ENCODE measurements at places on chromosomes 3 and 15. TPM values are rescaled to one million over a fixed set of nuclear protein-coding genes. Genes with fewer than 3 reads are reported as not detected.

DNA sequence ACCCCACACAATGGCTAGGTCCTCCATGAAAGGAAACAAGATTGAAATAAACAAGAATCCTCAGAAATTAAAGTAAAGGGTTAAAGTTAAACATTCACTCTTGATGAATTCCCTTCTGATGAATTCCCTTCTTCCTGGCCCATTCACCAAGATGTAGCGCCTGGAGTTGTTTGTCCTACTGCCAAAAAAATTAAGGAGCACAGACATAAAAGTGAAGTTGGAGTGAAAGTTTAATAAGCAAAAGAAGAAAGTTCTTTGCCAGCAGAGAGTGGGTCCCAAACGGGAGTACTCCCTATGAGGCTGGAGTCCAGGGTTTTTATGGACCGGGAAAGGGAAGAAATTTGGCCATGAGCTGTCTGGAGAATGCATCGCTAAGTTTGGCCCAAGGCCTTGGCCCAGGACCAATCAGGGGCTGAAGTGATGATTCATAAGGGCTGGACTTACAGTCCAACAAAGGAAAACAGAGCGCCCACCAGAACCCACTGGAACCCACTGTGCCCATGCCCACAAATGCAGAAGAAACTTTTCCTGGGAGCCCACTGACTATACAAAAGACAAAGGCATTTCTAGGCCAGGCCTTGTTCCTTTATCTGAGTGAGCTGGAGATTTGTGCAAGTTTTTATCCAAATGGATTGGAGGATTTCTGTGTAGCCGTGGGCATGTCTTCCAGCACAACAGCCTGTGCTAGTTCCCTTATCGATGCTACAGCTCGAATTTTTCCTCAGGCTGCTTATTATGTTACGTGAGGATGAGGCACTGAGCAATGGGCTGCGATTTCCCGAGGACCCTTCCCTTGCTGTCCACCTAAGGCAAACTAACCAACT is 1561.6 kb downstream of the OTOL1 start:
- DNase-seq = no peak

DNA sequence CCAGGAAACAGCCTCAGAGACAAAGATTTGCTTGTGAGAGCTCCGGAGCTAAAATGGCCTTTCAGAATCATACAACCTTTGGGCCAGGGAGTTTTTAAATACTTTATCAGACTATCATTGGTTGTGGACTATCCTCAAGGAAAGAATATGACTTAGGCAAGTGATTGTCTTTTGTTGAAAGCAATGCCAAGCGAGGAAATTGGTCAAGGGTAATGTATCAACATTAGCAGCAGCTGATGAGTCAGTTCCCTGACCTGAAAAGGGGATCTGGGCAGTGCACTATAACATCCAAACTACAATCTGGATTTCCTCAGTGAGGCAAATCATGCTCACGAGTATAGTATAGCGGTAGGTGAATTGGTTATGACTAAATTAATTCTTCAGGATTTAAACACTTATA is 303.6 kb downstream of the LSAMP start:
- no peak for DNase-seq

GRCh38 chr15:58870451-58870850 is 63.0 kb downstream of the SLTM start:
- no peak for DNase-seq

DNA sequence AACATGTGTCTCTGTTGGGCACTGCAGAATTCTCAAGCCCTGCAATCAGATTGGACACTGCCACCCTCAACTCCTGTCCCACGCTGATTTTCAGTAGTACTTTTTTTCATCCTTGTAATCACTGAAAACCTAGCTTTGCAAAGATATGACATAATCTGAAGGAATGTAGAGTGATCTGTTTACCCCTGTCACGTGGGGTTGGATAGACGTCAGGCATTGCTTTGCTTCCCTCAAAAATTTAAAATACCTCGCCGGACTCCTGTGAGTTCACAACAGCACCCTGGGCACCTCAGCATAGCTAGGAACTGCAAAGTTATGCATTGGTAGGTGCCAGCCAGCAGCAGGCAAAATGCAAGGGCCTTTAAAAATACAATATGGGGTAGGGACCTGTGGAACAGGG is 71.1 kb upstream of the OXTR start:
- DNase-seq = no peak

DNA sequence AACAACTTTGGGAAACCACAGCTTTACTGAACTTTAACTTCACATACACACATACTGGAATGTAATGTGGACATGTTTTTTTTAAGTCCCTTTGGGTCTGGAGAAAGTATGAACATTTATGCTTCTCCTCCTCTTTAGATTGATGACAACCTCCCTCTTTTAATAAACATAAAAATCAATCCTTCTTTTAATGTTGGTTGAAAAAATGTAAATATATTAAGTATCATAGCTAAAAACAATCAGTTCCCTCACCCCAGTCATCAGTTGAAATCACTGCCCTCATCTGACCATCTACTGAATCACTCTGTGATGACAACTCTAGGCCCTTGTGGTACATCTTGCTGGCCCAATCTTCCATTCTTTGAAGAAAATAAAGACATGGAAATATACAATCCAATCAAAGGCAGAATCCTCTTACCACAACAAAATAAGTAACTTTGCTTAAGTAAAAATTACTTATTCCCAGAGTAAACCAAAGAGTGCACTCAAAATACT is 6.4 kb downstream of the AAGAB start:
- no peak for DNase-seq

DNA sequence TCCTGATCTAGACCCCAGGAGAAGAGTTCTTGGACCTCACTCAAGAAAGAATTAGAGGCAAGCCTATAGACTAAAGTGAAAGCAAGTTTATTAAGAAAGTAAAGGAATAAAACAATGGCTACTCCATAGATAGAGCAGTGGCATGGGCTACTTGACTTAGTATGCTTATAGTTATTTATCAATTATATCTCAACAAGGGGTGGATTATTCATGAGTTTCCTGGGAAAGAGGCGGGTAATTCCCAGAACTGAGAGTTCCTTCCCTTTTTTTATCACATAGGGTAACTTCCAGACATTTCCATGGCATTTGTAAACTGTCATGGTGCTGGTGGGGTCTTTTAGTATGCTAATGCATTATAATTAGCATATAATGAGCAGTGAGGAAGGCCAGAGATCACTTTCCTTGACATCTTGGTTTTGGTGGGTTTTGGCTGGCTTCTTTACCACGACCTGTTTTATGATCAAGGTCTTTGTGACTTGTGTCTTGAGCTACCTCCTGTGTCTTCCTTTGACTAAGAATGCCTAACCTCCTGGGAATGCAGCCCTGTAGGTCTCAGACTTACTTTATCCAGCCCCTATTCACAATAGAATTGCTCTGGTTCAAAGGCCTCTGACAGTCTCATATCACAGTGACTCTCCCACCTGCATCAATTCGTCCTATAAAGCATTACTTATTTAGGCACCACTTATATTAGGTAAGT is 35.3 kb upstream of the PLSCR2 start:
- DNase-seq = no peak

Gene RASL12
- 8.4 TPM for polyA plus RNA-seq

Gene VIPR1
- polyA plus RNA-seq = 2.1 TPM

Gene C3orf33
- 13.1 TPM for polyA plus RNA-seq
